ENCODE measurements at places on chromosomes 2 and 18. TPM values are rescaled to one million over a fixed set of nuclear protein-coding genes. Genes with fewer than 3 reads are reported as not detected.

Gene PID1
- 5.9 TPM for total RNA-seq

Gene BABAM2
- total RNA-seq = 28.9 TPM

Gene COL4A4
- 0.15 TPM for total RNA-seq

Gene ATP8B1
- total RNA-seq = 18.1 TPM

Gene TFPI
- 140 TPM for total RNA-seq

Gene TANK
- 27.6 TPM for total RNA-seq

Gene GKN1
- total RNA-seq = not detected

Gene ACVR2A
- 5.1 TPM for total RNA-seq

Gene RAB6D
- total RNA-seq = not detected

Gene ZEB2
- 18.9 TPM for total RNA-seq

Gene DSG4
- total RNA-seq = not detected

Gene REG3G
- total RNA-seq = not detected

Gene BCL11A
- 0.15 TPM for total RNA-seq

Gene CCDC74A
- 15.5 TPM for total RNA-seq

Gene ESPNL
- total RNA-seq = 5.2 TPM

Gene C2orf80
- not detected for total RNA-seq

Gene PRKAG3
- total RNA-seq = not detected

Gene DSG1
- total RNA-seq = not detected

Gene ANKRD53
- total RNA-seq = 2.2 TPM

Measured in bronchus fibroblast of lung (primary cell).